ENCODE measurements at places on chromosomes 12 and 14.

- no peak for DNase-seq
Measured at GRCh38 chr12:102144221-102144620, 24.2 kb downstream of the PARPBP start.

DNA sequence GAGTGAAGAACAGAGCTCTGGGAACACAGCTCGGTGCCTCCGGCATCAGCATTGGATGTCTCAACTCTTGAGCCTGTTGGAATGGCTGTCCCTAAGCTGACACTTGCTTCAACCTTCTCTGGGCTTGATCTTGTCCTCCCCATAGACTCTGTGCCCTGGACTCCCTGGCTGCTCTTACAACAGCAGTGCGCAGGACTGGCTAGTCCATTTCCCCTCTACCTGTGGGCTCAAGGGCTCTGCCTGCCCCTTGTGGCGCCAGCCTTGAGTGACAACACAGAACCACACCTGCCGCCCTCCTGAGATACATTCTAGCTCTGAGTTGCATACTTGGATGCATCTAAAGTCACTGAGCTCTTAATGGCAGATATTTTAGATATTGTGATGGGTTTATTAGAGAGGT, 6.2 kb downstream of the CRADD start:
- no peak for DNase-seq

DNA sequence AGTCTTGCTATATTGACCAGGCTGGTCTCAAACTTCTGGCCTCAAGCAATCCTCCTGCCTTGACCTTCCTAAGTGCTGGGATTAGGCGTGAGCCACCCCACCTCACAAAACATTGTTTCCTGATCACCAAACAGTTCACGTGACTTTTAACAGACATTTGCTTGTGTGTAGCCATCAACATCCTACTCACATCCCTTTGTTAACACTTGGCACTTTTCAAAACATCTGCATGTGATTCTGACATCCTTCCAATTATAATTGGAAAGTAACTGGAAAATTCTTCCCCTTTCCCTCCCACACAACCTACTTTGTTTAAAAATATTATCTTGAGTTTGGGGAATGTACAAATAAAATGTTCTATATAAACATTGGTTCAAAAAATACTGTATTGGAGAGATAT, 317.9 kb downstream of the PCNX1 start:
- DNase-seq: no peak

- no peak for DNase-seq
Measured at GRCh38 chr14:100306998-100307765, 938 bp upstream of the SLC25A29 start.

DNA sequence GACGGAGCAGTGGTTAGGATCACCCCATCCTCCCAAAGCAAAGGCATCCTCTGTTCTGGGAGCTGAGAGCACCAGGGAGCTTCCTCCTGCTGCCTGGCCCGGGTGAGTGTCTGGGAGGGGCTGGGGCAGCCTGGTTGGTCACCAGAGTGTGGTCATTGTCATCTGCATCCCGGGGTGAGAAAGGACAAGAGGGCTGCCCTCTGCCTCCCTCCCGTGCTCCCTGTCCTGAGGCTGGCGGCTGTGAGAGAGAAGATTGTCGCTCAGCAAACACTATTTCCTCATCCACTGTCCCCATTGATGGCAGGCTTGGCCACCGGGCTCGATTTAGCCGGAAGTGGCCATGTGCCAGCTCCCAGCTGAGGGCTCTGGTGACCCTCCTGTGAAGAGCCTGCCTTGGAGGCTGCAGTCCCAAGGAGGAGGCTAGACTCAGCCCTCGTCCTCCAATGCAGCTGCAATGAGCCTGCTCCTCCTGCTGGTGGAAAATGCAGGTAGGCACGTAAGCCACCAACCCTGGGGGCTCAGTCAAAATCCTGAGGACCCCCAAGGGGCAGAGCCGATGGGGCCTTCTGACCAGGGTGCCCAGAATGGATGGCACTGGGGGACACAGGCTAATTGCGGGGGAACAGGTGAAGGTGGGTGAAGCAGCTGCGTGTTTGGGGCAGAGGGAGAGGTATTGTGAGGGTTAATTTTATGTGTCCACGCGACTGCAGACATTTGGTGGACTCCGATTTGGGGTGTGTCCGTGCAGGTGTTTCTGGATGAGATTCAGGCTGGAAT, 155.7 kb downstream of the KIF26A start:
- no peak for DNase-seq

DNA sequence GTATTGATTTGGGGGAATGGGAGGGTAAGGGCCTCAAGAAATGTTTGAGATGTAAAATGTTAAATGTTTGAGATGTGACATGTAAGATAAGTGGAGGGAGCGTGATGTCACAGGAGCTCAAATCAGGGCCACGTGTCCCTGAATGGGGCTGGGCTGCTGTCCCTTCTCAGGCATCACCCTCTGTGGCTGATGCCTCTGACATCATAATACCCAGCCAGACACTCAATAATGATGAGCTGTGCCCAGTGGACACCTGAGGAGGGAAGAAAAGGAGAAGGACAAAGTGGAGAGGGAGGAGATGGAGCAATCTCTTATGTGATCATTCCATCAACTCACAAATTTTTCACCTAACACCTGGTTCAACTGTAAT, 120.8 kb downstream of the SAMD4A start:
- DNase-seq: no peak

DNA sequence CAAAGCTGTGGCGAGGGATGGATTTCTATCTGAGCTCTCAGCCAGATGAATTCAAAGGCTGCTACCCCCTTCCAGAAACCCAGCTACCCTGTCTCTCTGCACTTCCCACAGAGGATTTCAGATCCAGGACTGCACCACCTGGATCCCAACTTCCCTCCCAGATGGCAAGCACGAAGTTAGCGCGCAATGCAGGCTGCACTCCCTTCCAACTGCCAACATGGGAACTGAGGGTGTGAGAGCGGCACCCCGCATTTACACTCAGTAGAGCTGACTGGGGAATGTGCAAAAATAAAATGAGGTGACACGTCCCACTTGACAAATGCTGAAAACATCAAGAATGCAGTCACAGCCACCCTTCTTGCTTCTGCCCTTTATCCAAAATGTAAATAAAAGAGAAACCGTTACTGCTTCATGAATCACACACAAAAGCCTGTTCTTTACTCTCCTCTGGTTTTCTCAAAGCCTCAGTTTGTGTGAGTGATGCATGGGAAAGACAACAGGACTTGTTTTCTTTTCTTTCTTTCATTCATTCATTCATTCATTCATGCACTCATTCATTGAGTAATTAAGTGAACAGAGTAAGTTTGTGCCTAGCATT, 85.7 kb downstream of the ITPK1 start:
- no peak for DNase-seq

GRCh38 chr12:8887285-8887715, 27.0 kb upstream of the PHC1 start:
- DNase-seq: no peak

GRCh38 chr12:41683023-41683422, 461.7 kb downstream of the GXYLT1 start:
- no peak for DNase-seq

DNA sequence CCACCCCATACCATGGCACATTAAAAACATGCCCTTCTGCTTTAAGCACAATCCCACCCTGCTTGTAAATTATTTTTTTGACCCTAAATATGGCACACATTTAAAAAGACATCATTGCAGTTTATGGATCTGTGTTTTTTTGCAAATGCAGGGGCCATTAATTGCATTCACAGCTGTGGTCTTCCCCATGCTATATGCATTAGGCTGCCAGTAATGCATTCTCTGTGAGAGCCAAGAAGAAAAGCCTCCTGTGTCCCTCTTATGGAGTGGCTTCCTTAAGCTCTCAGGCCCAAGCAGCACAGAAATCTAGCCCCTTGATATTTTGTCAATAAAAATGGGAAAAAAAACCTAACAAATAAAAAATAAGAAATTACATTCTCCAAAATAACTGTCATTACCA, 20.4 kb upstream of the COCH start:
- DNase-seq: no peak

GRCh38 chr14:53619691-53620231, 336.9 kb downstream of the BMP4 start:
- no peak for DNase-seq

GRCh38 chr12:127182018-127182417, 1085.0 kb upstream of the TMEM132C start:
- DNase-seq: no peak

DNA sequence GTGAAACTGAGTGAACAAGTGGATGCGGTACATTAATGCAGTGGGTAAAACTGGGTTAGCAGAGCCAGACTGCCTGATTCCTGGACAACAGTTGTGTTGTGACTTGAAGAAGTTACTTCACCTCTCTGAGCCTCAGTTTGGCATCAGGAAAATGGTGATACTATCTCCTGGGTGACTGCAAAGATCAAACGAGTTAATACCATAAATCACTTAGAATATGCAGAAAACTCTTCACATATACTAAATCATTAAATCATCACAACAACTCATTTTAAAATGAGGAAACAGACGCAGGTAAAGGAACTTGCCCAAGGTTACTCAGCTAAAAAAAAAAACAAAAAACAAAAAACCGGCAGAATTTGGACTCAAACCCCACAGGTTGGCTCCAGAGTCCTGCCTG, 811 bp downstream of the MTERF2 start:
- no peak for DNase-seq

DNA sequence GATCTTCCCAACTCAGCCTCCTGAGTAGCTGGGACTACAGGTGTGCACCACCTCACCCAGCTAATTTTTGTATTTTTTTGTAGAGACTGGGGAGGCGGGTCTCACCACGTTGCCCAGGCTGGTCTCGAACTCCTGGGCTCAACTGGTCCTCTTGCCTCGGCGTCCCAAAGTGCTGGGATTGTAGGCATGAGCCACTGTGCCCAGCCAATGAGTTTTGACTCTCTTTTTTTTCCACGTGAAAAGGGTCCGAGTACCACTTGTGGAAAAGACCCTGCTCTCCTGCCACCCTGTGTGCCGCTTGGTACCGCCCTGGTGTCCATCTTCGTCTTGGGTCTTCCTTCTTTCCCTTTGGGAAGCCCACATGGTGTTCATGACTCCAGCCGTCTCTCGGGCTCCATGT, 17.6 kb downstream of the TEDC1 start:
- DNase-seq: no peak

GRCh38 chr14:76089575-76089974, 62.1 kb upstream of the GPATCH2L start:
- no peak for DNase-seq

GRCh38 chr12:45565590-45565989, 163.9 kb upstream of the ARID2 start:
- no peak for DNase-seq

GRCh38 chr12:14854586-14855183, 11.4 kb upstream of the ART4 start:
- no peak for DNase-seq

- DNase-seq: no peak
Measured at GRCh38 chr12:131194166-131194565, 240.5 kb downstream of the ADGRD1 start.

- DNase-seq: no peak
Measured at GRCh38 chr12:69467366-69467765, 2.8 kb upstream of the FRS2 start.

DNA sequence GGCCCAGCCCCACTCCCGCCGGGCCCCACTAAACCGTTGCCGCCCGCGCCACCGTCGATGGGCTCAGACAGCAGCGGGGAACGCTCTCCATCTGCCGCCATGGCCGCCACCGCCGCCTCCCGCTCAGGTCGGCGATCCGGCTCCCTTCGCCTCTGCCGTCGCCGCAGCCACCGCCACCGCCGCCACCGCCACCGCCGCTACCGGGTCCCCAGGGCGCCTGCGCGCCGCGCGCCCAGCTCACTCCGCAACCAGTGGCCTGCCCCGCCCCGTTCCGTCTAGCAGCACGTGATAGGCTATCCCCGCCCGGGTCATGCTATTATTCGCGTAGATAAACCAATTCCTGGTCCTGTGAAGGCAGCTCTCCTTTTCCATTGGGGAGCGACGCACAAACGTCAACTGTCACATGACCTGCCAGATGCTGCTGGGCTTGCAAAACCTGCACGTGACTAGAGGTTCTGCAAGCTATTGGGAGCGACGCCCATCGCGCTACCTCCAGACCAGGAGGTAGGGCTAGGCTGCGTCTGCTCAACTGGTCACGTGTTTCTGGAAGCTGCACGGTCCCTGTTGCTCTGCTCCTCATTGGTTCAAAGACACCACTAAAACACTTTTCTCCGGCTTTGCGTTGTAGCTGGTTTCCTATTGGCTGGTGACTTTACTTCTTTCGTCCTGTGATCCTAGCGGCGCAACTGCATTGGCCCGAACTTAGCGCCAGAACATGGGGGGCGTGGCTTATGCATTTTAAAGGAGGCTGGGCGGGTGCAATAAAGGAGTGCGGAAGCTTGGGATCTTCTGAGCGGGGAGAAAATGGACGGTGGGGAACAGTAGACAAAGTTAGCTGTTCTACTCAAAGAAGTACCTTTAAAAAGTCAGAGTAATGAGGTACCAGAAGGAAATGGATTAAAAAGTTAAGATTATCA, at the start of gene PIP4P1:
Gene PIP4P1 (minus strand): TSS at position 210 of the 917 bp plus-strand sequence. CDS start 109 bp downstream, at position 101.
- peak; percentile 98 for DNase-seq

DNA sequence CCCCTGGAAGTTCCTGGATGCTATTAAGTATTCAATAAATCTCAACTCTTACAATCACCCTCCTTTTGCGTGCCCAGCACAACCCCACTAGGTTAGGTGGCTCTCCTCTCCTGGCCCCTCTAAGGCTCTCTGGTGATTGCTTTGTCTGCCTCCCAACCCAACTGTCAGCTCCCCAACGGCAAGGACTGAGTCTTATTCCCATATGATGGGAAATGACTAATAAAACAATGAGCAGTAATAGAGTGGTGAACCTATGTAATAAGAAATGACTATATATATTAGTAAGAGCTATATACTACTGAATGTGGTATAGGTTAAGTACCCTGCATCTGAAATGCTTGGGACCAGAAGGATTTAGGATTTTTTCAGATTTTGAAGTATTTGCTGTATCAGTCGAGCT, 8.1 kb downstream of the APPL2 start:
- no peak for DNase-seq

DNA sequence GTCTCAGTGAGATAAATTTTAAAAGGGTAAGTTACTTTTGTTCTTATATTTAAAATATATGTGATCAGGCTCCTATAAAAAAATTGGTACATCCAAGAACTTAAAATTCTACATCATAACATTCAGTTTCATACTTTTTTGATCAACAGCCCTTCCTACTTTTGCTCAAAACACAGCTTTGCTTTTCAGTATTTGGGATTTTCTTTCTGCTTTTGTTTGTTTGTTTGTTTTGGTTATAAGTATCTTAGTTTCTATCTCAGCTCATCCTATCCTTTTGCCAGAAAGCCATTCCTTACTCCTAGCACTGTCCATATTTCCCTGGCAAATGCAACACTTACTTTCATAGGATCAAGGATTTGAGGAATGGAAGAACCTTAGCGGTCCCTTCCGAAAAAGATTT, 4.7 kb upstream of the PCED1B start:
- DNase-seq: no peak

GRCh38 chr12:105158876-105159275, 51.3 kb downstream of the WASHC4 start:
- no peak for DNase-seq

GRCh38 chr14:83164016-83164415, 1630.4 kb upstream of the SEL1L start:
- no peak for DNase-seq

Data from Panc1 (cell line).